Upper lobe of left lung (tissue), 6 donors: ENCODE measurements at places on chromosomes 16 and 17.

GRCh38 chr16:14672403-14672971, 21.6 kb downstream of the PLA2G10 start:
- DNase-seq, result no peak

GRCh38 chr17:73899839-73900238, 255.6 kb upstream of the SDK2 start:
- DNase-seq, result no peak

- no peak for DNase-seq
Measured at GRCh38 chr16:24996301-24996700, 18.9 kb downstream of the ARHGAP17 start.

GRCh38 chr16:84917492-84917891, 93.8 kb downstream of the ZDHHC7 start:
- no peak for DNase-seq

- DNase-seq, result no peak
Measured at GRCh38 chr17:28139822-28140221, 97.3 kb downstream of the NLK start.

DNA sequence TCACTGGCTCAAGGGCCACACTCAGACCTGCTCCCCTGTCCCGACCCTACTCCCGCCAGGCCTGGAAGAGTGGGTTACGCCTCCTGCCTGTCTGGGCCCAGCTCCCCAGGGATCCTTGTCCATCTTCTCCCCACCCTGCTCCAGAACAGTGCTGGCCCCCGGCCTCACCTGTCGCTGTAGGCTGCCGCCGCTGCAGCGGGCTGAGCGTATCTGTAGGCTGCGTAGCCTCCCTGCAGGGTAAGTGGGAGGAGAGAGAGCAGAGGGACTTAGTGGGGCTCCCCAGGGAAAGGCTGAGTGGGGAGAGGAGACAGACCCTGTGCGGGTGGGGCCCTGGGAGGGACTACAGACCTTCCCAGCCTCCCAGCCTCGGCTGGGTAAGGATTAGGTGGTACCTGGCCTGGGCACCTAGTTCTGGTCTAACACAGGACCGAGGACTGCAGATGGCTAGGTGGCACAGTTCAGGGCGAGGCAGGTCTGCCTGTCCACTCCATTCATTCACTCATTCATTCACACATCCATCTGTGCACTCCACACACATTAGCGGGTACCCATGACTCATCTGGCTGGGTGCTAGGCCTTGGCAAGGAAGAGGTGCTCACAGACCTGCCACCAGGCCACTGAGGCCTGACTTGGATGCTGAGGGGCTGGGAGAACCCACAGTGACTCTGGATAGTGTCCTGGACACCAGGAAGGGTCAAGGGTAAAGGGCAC, 20.9 kb downstream of the ENGASE start:
- DNase-seq, result no peak

DNA sequence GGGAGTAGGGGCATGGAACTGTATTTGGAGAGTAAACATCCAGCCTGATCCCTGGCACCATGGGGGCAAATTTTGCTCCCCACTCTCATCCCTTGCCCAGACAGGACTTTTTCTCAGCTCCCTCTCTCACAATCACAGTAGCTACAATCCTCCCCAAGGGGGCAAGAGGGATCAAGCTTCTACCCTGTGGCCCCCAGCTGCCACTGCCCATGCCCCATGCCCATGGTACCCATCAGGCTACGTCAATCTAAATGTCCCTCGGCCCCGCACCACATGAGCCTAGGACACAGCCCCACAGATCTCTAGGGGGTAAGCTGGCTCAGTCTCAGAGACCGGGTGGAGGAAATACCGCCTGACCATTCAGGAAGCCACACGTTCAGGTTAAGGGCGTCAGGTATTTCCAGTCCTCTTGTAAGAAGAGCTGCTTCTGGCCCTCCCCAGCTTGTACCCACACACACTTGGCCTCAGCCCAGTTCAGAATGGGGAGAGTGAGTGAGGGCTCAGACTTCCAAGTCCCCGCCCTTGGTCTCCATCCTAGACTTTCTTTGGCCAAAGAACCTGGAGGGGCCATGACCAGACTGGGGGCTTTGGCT, 1.8 kb downstream of the CACNB1 start:
- DNase-seq, result peak; percentile 86

GRCh38 chr17:37450112-37450511, 39.6 kb upstream of the DUSP14 start:
- DNase-seq, result no peak

- DNase-seq, result no peak
Measured at GRCh38 chr17:28615260-28615940, 1.4 kb upstream of the RSKR start.

- no peak for DNase-seq
Measured at GRCh38 chr16:9845661-9846361, 336.4 kb downstream of the GRIN2A start.

- DNase-seq, result no peak
Measured at GRCh38 chr17:10169290-10169689, 29.1 kb downstream of the GAS7 start.

- peak; percentile 17 for DNase-seq
Measured at GRCh38 chr16:82882226-82882625, 255.5 kb downstream of the CDH13 start.

- DNase-seq, result no peak
Measured at GRCh38 chr17:44220213-44221083, 973 bp upstream of the UBTF start.

GRCh38 chr17:66547151-66547865, 244.9 kb downstream of the PRKCA start:
- no peak for DNase-seq

GRCh38 chr16:56408379-56409098, 16.8 kb downstream of the AMFR start:
- DNase-seq, result no peak

DNA sequence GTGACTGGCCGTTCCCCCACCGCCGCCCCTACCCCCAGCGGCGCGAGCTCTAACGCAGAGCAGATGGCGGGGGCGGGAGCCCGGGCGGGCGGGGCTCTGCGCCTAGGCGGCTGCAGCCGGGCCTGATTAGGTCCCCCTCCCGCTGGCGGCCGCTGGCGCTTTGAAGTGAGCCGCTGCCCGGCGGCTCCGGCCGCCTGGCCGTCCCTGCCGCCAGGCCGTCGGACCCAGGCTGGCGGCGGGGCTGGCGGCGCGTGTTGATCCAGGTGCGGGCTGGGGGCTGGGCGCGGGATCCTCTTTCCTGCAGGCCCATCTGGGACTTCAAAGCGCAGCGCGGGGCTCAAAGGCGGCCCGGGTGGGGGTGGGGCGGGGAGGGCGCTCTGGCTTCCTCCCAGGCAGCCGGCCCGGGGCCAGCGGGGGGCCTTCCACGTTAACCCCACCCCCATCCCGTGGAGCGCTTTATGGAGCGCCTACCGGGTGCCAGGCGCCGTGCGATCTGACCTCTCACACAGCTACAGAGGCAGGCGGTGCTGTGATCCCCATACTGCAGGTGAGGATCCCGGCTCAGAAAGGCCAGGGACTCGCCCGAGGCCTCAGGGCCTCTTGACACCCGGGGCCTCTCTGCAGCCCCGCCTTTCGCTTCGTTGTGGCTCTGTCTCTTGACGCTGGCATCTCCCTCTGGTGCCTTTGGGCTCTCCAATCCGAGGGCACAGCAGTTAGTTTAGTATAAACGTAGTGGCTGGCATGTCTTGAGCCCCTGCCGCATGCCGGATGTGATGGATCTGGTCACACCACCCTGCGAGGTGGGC, 80.0 kb upstream of the NKD1 start:
- peak; percentile 20 for DNase-seq

DNA sequence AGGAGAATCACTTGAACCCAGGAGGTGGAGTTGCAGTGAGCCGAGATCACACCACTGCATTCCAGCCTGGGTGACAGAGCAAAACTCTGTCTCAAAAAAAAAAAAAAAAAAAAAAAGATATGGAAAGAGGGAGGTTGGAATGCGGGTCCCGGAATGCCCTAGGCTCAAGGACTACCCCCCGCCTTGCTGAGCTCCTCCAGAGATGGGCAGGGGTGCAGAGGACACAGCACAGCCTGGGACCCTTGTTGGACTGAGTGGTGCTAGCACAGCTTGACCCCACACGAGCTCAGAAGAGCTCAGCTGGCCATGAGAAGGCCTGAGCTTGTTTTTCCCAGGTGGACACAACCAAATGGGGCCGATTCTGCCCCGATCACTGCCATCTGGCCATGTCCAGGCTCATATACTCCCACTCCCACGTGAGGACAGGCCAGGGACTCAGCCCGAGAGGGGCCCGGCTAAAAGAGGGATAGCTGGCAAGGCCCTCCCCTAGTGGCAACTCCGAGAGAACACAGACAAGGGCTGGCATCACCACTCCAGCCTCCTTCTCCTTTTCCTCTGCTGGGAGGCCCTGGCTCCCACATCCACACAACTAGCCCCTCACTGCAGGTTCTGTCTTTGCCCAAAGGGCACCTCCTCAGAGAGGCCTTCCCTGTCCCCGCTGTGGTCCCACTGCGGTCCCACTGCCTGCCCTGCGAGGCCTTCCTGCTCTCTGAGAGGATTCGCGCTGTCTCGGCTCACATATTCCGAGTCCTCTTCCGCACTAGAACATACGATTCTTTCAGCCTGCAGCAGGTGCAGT, 11.0 kb downstream of the SGCA start:
- DNase-seq, result no peak

DNA sequence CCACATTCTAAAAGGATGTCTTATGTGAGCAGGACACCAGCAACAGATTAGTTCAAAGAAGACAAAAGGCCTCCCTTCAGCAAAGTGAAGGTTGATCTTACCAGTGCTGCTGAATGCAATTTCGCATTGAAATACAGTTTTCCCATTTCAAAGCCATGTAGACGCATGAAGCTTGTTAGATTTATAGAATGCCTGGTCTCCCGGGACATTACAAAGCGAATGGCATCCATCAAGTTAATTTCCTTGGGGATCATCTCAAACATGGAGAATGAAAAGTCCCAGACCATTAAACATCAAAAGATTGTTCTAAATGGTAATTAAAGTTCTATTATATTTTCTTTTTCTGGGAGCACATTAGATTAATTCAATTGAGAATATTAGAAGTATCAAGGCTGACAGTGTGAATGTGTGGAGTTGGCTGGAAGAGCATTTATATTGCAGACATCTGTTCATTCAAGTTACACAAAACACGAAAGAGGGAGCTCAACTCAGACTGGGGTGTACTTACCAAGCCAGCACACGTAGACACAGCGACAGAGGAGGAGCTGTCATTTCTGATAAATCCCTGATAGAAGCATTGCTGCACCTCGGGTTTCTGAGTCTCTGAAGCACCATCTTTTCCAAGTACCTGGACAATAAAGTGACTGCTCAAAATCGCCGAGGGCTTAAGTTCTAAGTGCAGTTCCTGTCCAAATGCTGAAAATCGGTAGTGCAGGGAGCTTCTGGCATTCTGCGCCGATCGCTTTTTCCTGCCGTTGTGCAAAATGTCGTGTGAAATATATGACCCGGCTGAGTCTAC, 3.8 kb downstream of the ADAMTS18 start:
- no peak for DNase-seq

DNA sequence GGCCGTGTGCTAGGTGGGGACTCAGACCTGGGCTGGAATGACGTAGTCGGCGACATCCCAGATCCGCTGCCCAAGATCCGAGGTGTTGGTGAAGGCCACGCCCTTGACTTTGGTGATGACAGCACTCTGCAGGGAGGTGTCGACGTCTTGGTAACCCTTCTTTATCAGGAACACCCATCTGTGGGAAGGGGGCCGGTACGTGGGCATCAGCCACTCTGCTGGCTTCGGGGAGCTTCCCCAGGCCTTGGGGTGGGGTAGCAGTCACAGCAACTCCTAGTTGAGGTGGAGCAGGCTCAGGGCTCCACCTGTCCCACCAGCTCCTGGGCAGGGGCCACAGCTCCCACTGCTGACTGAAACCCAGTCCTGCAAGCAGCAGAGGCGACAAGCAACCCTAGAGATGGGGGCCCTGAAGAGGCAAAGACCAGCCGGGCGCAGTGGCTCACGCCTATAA, 4.3 kb downstream of the P2RX5 start:
- DNase-seq, result peak; percentile 38

GRCh38 chr17:47622180-47622549, 27.6 kb upstream of the KPNB1 start:
- no peak for DNase-seq

DNA sequence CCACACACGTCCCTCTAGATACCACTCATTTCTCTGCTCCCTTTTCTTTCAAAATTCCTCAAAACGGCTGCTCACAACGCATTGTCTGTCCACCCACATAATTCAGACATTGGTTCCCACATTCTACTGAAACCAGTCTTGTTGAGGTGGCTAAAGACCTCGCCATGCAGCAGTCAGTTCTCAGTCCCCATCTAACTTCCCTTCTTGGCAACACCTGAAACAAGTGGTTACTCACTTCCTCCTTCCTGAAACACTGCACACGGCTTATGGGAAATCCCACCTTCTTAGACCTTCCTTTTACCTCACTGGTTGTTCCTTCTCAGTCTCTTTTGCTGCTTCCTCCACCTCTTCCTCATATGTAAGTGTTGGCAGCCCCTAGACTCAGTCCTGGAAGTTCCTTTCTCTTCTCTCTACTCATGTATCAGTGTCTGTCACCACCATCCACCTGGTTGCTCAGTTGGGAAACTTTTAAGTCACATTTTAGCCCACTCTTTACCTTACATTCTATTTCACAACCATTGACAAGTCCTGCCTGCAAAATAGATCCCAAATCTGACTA, 277.1 kb downstream of the CEP112 start:
- DNase-seq, result no peak

DNA sequence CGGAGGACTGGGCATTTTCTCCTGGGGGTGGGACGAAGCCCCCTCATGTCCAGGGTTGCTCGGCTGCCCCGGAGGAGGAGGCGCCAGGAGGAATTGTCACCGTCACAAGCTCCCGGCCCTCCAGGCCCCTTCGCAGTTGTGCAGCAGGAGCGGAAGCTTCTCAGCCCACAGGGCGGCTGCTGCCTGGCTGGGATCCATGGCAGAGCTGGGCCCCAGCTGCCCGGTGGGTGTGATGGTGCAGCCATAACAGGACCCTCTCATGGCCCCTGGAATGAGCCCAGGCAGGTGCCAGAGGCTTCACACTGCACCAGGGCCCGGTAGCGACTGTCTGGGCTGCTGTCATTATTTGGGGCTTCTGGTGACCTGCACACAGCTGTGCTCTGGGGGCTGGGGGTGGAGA, 54.9 kb upstream of the GNG13 start:
- peak; percentile 56 for DNase-seq

DNA sequence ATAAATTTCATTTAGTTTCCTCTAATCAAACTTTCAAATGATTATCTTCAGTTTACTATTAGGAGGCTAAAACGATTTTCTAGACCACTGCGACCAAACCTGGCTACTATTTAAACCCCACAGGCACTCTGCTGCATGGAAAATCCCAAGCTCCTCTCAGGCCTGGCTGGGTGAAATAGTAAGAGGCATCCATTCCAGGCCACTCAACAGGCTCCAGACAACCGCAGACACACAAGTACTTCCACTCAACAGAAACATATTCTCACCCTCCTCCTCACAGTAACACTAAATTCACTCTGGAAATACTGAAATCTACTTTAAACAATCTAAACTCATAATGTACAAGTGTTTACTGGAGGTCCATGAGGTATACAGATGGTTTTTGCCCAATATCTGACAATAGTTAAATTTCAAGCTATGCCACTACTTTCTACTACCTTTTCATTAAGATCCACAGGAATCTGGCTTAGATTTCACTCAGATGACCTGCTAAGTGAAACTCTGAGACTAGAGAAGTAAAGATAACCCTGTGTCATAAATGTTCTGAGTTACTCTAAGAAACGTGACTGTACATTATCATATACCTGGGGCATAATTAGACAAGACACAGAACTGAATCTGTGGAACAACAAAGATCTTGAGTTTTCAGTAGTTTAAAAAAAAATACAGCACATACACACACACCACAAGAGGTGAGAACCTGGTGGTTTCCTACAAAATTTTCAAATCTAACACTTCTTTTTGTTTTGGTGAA, 10.4 kb downstream of the VPS53 start:
- DNase-seq, result peak; percentile 72

GRCh38 chr16:15598648-15599190, 44.2 kb downstream of the MARF1 start:
- DNase-seq, result no peak
